ENCODE measurements at places on chromosomes 13 and 19.

- no peak for DNase-seq
These were observed 13.8 kb downstream of the DEDD2 start for GRCh38 chr19:42203700-42204099.

DNA sequence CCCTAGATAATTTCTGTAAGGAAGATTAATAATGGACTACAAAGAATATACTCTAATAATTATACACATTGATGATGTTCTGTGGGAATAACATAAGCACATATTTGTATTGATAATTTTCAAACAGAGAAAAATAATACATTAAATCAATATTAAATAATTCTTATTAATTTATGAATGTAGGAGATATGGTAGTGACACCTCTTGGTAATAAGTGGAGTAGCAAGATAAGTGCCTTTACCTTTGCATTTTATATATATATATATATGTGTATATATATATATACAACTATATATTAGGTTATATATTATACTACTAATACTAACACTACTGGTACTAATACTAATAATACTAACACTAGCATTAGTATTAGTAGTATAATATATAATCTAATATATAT, 905.8 kb downstream of the SLITRK1 start:
- no peak for DNase-seq

DNA sequence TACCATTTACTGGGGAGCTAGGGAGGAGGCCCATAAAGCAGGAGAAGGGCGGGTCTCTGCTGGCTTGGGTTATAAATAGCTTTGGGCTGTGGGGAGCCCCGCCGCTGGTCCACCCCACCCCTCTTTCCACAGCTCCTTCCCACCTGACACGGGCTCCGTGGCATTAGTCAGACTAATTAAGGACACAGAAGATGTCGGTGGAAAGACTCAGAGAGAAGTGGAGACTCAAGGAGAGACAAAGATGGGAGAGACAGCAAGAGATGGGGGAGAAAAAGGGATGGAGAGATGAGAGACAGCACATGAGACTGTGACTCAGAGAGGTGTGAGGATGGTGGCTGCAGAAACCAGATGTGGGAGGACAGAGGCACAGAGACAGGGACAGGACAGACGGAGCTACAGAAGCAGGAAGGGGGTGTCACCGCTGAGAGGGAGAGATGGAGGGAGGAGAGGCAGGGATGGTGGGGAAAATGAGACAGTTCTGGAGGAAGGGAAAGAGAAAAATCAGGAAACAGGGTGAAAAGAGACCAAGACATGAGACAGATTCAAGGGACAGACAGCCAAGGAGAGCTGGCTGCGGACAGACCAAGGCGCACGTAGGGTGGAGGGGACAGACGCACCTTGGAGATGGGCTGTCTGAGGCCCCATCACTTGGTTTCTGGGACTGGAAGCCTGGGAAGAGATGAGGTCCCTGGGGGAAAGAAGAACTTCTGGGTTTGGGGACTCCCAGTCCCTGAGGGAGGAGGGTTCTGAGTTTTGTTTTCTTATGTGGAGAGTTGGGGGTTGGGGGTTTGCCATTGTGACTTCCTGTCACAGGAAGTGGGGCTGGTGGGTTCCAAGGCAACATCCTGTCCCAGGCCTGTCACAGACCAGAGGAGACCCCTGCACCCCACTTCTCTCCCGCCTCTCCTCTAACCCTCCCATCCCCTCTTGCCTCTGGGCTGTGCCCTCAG, 4.1 kb downstream of the ARHGEF1 start:
- peak; percentile 61 for DNase-seq

DNA sequence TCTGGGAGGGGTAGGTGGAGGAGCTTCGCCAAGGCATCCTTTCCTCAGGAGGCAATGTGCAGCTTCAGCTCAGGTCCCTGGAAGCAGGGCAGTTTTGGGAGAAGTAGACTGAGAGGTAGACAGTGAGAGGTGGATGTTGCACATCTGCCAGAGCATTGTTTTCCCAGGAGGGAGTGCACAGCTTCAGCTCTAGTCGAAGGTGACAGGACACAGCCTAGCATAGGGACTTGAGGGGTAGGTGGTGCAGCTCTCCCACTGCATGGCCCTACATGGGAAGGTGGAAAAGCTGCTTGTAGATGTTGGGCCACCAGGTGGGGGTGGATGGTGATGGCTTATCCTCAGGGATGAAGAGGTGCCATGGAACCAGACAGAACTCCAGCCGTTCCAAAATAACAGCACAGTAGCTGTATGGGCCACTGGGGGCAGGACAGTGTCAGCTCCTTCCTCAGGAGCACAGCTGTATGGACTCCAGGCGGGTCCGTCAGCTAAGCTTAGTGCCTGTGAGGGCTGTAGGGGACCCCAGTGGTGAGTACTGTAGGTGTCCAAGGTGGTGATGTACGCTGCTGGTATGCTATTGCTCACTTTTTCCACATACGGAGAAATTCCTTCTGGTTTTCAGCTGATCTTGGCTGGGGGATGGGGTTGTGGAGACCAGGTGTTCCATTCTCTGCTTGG, 17.4 kb upstream of the ZNF543 start:
- no peak for DNase-seq

DNA sequence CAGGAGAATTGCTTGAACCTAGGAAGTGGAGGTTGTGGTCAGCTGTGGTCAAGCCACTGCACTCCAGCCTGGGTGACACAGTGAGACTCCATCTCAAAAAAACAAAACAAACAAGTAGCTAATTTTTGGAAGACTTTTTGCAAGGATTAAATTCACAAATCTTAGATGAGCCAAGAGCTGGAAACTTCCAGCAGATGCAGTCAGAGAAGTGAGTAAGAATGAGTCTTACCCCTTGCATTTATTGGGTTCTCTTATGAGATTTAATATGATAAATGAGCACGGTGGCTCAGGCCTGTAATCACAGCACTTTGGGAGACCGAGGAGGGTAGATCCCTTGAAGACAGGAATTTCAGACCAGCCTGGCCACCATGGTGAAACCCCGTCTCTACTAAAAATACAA, 44.9 kb upstream of the NBEA start:
- no peak for DNase-seq

GRCh38 chr13:76974618-76974975, 17.3 kb upstream of the CLN5 start:
- DNase-seq, result no peak

GRCh38 chr13:77431449-77431848, 104.1 kb upstream of the SCEL start:
- no peak for DNase-seq

All from activated CD4-positive, alpha-beta T cell treated with anti-CD3 and anti-CD28 coated beads, Interleukin-2, amount 50 U/mL, for 24 hours (primary cell).